HuH-7 (cell line): ENCODE measurements at places on chromosomes 7 and 10.

DNA sequence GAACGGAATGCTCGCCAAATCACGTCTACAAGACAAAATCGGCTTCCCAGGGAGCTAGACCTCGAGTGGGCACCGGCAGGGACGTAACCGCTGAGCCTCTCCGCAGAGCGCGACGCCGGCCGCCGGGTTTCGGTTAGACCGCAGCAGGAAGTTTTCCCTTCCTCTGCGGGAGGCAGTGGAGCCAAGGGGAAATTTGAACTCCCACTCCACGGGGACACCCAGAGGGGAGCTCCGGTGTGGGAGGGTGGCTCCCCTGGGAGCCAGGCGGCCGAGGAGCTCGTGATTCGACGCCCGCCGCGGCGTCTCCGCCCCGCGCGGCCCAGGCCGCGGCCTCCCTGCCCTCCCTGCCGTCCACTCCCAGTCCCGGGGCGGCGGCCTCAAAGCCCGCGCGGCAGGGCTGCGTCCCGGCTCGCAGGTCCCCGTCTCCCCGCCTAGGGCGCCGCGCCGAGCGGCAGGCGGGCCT is 426 bp downstream of the SYPL1 start:
- DNase-seq, result no peak

DNA sequence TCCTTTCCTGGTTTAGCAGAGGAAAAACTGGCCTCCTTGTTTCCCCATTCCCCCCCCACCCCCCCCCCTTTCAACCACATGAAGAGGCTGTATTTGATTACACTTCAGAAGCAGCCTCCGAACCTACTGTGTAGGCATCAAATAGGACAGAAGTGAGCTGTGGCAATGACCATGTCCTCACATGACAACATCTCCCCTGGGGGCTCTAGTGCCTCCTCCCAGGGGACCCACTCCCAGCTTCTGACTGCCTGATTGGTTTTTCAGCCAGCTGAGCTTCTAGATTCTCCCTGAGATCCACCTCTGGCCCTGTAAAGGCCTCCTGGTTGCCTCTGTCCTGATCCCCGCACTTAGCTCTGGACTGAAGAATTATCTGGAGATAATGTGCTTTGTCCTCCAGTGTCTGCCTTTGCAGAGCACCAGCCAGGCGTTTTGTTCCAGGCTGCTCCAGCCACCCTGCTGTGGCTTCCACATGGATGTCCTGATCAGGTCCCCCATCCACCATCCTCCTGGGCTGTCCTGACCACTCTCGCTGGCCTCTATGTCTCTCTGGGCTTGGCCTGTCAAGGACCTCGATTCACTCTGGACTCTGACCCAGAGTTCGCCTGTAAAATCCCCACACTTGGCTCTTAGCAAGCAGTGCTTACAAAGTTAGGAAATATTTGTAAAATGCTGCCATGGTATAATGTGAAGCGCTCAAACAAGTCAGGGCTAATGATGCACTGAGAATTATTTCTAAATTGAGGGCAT is 42.4 kb upstream of the TOMM7 start:
- no peak for DNase-seq

- no peak for DNase-seq
Measured at GRCh38 chr7:95517870-95518269, 32.1 kb downstream of the ASB4 start.

DNA sequence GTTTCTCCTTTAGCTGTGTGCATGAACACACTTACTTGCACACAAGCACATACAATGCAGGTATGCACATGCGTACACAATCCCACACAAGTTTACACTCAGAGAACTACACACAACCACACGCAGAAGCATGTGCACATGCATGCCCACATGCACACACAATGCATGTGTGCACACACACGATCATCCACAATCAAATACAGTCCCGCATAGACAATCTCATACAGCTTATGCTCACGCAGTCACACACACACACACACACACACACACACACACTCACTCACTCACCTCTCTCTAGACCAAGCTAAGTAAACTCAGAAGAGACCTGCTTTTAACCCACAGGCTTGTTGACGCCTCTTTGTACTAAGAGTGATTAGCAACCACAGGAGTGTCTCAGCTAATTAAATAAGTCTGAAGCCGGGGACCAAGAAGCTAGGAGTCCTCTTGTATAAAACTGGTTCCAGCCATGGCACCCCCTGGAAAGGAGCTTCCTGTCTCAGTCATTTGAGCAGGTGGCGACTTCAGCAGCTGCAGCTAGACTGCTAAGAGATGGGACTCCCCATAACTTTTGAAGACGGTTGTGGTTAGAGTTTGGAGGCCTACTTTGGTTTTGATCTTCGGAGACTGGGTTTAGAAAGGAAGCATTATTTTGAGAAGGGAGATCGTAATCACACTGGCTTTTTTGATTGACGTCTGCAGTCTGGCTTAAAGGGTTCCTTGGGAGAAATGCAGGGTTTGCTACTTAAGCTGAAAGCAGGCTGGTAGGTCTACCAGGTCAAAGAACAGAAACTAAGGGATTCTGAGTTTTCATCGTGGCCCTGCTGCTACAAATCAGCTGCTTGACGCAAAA is 82.3 kb upstream of the ADRB1 start:
- no peak for DNase-seq

GRCh38 chr10:78081292-78081691 is 47.6 kb downstream of the RPS24 start:
- no peak for DNase-seq

DNA sequence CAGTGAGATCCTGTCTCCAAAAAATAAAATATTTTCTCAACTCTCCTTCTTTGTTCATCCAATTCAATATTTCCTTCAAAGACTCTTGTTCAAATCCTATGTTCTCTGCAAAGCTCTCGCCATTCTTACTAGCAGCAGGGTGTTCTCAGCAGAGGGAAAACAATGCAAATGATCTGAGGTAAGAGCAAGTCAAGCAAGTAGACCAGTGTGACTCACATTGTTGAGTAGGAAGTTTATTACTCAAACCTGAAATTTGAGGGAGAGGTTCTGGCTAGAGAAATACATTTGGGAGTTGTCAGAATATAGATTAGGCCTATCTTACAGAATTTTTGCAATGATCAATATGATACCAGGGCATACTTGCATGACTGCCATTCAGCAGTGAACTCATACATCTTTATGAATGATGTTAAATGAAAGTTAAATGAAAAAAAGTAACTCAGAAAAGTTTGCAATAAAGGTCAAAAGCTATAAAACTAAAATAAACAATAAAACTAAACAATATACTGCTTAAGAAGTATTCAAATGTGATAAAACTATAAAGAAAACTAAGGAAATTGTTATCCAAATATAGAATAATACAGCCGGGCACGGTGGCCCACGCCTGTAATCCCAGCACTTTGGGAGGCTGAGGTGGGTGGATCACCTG is 5.8 kb downstream of the IDE start:
- no peak for DNase-seq

GRCh38 chr7:117217106-117218035 is 105.5 kb downstream of the WNT2 start:
- no peak for DNase-seq

DNA sequence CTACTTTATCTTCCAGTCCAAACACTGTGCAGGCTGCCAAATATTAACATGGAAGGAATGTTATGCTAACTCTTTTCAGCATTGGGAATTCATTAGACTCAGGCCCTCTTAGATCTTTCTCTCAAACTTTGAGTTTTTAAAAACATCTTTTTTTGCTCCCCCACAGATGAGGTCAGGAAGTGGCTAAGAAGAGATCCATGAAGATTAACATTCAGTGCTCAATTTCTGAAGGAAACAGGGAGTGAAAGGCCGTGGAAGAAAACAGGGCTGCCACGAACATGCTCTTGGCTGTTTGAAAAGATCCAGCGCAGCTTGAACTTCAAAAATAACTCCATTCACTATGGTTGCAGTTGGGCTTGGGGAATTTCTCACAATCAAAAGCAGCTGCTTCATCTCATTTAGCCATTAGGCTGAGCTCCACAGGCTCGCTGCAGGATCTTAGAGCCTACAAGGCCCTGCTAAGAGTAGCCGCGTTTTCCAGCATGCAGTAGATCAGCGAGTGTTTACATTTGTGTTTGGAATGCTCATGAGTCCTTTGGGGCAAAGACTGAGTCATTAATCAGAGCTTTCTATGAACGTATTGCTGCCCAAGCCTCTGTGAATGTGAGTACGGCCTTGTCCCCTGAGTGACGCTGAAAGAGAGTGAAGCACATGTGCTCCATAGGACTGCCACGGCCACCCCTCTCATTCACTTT is 41.2 kb upstream of the TNS3 start:
- peak; percentile 50 for DNase-seq

- no peak for DNase-seq
Measured at GRCh38 chr7:100745184-100745583, 11.8 kb downstream of the ZAN start.

GRCh38 chr7:158014976-158015375 is 572.6 kb downstream of the PTPRN2 start:
- no peak for DNase-seq

DNA sequence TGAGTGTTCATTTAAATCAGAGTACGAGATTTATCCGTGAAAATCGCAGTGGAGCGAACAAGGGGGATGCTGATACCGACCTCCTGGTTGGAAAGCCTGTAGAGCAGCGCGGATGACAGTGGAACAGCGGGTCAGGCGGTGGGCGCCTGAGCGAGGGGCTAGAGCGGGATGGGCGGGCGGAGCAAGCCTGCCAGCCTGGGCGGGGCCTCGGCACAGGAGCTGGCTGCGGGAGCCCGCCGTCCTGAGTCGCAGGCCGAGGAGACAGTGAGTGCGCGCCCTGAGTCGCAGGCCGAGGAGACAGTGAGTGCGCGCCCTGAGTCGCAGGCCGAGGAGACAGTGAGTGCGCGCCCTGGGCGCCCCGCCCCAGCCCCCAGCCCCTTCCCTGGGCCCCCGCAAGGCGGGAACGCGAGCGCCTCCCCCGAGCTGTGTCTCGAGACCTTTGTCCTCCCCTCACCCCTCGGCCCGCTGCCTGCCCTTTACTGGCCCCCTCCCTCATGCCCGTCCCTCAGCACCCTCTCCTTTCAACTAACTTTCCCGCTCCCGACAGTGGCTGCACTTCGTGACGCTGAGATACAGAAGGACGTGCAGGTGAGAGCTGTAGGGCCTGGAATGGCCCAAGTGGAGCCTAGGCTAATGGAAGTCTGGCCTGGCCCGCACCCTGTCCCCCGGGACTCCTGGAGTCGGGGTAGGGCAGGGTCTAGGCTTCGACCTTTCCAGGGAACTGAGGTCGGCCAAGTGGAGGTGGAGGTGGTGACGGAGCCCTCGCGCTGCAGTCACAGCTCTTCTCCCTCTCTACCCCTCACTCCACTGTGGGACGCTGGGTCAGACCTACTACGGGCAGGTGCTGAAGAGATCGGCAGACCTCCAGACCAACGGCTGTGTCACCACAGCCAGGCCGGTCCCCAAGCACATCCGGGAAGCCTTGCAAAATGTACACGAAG is at the start of gene AS3MT:
TSS of gene AS3MT (plus strand) at position 213 of the 941 bp plus-strand sequence. CDS start at position 336, 123 bp downstream.
- DNase-seq, result peak; percentile 70

DNA sequence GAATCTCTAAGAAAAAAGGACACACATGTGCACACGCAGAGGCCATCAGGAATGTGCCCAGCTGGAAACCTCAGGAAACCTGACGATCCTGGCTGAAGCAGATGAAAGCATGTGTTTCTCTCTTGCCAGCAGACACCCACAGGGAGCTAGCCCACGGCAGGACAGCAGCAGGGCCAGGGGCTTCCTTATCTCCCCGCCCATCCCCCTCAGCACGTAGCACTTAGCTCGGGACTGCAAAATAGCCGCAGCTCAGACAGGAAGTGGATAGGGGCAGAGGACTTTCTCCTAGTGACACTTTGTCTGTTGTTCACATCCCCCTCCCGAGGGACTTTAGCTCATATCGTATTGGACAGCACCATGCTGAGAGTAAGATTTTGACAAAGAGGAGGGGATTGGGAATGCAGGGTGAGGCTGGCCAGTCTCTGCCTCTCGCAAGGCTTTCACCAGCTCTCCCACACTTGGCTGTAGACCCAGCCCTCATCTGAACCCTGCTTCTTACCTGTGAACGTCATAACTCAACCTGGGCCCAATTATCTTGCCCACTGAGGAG is 63.8 kb downstream of the MKI67 start:
- no peak for DNase-seq

DNA sequence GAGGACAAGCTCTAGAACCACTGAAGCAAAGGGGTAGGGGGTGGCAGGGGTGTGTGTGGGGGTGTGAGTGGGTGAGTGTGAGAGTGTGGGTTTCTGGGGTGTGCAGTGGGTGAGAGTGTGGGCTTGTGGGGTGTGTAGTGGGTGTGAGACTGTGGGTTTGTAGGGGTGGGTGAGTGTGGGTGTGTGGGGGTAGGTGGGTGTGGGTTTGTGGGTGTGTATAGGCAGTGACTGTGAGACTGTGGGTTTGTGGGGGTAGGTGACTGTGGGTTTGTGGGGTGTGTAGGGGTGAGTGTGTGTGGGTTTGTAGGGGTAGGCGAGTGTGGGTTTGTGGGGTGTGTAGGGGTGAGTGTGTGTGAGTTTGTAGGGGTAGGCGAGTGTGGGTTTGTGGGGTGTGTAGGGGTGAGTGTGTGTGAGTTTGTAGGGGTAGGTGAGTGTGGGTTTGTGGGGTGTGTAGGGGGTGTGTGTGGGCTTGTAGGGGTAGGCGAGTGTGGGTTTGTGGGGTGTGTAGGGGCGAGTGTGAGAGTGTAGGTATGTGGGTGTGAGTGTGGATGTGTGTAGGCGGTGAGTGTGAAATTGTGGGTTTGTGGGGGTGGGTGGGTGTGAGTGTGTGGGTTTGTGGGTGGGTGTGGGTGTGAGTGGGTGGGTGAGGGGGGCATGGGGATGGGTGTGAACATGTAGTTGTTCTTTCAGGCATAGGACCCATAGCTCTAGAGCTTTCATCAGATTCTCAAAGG is 8.8 kb downstream of the NOS3 start:
- DNase-seq, result no peak

GRCh38 chr10:87054373-87055295 is 34.5 kb downstream of the FAM25A start:
- DNase-seq, result no peak

- no peak for DNase-seq
Measured at GRCh38 chr10:5566614-5567013, 41.9 kb downstream of the CALML3 start.

- DNase-seq, result no peak
Measured at GRCh38 chr10:69739634-69740033, 62.1 kb upstream of the COL13A1 start.

- DNase-seq, result no peak
Measured at GRCh38 chr10:113045147-113046055, 95.4 kb downstream of the TCF7L2 start.

- DNase-seq, result no peak
Measured at GRCh38 chr7:121544726-121545125, 148.6 kb upstream of the FAM3C start.

GRCh38 chr10:62244785-62245467 is 23.7 kb downstream of the RTKN2 start:
- DNase-seq, result no peak

GRCh38 chr7:129438839-129439651 is 4.8 kb downstream of the STRIP2 start:
- no peak for DNase-seq

GRCh38 chr7:131095346-131095745 is 232.3 kb upstream of the MKLN1 start:
- no peak for DNase-seq

- DNase-seq, result no peak
Measured at GRCh38 chr7:153276394-153276793, 516.8 kb downstream of the ACTR3B start.

DNA sequence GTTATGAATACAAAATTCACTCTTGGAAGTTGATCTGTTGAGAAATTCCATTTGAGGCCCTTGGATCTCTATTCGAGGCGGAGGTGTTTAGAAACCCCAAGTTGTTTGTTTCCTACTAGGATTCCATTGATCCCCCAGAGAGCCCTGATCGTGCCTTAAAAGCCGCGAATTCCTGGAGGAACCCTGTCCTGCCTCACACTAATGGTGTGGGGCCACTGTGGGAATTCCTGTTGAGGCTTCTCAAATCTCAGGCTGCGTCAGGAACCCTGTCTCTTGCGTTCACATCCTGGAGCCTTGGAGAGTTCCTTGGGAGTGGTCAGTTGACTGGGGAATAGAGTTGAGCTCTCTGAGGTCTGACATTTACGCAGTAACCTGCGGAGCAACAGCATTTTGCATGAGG is 1.2 kb downstream of the CFAP69 start:
- no peak for DNase-seq
